ENCODE measurements at places on chromosomes 1 and 21.

- DNase-seq, result no peak
Measured at GRCh38 chr1:209807509-209807908, 1.6 kb upstream of the IRF6 start.

DNA sequence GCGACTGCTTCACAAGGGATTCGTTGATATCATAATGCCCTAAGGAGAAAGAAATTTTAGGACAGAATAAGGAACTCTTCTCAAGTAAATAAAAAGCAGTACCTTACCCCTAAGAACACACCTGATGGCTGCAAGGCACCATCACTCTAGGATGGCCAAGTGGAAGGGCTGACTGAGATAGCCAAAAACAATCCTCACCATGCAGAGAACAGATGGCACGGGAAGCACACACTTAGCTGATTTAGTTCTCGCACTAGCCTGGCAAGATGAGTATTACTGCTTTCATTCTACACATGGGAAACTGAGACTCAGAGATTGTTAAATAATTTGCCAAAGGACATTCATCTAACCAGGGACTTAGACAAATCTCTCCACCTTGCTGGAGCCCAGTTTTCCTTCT is 43.8 kb downstream of the STPG1 start:
- no peak for DNase-seq

- DNase-seq, result no peak
Measured at GRCh38 chr1:53594391-53595180, 135.4 kb downstream of the DMRTB1 start.

GRCh38 chr1:156101880-156102279 is 12.6 kb upstream of the LMNA start:
- DNase-seq, result no peak

GRCh38 chr1:74579425-74579824 is 67.0 kb upstream of the LRRC53 start:
- DNase-seq, result peak; percentile 20

DNA sequence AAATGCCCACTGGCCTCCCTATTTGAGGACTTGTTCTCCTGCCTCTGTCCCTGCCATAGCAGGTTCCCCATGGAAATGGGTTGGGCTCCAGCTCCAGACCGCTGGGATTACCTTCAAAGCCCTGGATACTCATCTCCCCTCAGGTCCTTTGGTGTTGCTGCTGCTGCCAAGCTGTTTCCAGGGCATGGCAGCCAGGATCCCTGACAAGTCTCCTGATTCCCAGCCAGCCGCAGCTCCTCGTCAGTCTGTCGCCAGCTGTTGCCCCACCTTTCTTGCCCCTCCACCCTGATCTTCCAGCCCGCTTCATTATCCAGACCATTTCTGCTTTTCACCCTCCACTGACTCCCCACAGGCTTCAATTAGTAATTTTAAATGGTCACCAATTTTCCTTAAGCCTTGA is 68.3 kb upstream of the KCND3 start:
- no peak for DNase-seq

DNA sequence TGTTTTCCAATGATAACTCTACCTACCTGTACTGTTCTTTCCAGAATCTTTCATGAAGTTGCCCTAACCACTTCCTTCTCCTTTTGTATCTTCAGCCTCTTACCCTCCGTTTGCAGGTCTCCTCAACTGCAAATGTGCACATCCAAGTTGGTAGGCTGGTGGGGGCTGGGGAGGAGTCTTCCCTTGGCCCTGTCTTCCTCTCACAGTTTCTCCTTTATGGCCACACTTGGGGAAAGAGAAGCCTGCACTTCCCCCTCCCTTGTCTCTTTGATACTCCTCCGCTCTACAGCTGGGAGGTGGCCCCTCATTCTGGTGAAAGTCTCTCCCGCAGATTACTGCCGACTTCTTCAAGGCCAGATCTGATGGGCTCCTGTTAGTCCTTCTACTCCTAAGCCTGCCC is 26.9 kb upstream of the GPR88 start:
- no peak for DNase-seq

GRCh38 chr1:80047791-80048190 is 1041.3 kb upstream of the ADGRL4 start:
- DNase-seq, result no peak

DNA sequence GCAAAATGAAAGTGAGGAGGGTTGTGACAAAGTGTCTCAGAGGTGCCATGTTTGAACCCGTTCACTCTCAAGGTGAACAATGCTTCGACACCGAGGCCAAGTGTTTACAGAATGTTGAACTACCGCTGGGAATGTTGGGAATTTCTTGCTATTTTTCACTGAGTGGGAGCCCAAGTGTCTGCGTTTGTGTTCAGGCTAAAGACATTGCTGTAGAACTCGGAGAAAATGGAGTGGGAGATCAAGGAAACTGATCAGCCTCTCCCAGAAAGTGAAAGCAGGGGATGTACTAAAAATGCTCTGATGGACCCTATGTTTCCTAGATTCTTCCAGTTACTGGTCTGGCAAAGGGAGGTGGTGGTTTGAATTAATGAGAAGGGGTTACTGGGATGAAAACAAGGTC is 207.5 kb downstream of the BACH1 start:
- no peak for DNase-seq

- DNase-seq, result no peak
Measured at GRCh38 chr1:903721-904271, 19.9 kb upstream of the SAMD11 start.

GRCh38 chr1:3494321-3495308 is 40.1 kb downstream of the ARHGEF16 start:
- DNase-seq, result no peak

DNA sequence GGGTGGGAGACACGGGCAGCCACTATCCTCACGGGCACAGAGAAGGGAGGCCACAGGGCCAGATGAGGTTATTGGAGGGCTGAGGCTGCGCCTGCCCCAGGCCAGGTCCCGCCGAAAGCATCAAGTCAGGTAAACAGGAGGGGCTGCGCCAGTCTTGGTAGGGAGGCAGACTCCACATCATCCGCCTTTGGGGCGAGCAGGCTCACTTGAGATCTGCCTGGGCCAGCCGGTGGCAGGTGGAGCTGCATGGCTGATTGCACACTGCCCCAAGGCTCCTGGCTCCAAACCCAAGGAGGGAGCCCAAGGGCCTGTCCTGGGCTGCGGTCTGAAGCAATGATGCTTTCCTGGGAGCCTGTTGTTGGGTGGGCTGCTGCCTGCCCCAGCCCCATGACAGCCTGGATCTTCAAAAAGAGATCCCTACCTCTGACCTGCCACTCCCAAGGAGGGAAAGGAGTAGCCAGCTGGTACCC is 4.6 kb downstream of the SMIM1 start:
- DNase-seq, result no peak

GRCh38 chr1:226110249-226111097 is 48.0 kb downstream of the H3-3A start:
- DNase-seq, result peak; percentile 81

- no peak for DNase-seq
Measured at GRCh38 chr1:38991638-38992411, 749 bp downstream of the AKIRIN1 start.

GRCh38 chr21:29145354-29145782 is 14.9 kb downstream of the MAP3K7CL start:
- DNase-seq, result no peak

DNA sequence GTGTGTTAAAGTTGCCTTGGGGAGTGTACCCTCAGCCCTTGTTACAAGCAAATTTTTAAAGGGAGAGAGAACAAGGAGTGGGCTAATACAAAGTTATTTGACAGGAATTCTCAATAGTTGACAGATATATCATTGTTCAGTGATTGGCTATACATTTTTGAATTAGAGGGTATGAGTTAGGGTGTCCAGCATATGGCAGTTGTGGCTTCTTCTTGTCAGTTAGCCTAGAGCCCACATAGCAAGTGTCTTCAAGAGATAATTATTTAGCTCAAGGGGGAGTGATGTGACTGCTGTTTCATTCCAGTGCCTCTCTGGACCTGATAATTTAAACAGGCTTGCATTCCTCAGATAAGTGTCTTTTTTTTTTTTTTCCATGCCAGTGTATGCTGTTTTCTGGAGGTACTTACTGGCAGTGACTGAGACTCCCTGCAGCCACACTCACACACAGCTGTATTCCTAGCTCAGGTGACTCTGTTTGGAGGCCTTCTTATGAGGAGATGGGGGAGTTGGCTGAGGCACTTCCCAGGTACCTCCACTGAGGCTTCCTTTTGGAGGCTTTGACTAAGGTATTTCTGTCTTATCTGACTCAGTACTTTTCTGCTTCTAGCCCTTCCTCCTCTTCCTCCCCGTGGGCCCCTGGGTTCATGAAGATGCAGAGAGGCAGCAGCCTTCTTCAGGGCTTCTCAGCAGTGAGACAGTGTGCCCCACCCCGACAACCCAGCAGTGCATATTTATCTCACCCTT is 32.3 kb downstream of the IVNS1ABP start:
- no peak for DNase-seq

GRCh38 chr1:233627376-233627775 is 13.5 kb downstream of the KCNK1 start:
- no peak for DNase-seq

DNA sequence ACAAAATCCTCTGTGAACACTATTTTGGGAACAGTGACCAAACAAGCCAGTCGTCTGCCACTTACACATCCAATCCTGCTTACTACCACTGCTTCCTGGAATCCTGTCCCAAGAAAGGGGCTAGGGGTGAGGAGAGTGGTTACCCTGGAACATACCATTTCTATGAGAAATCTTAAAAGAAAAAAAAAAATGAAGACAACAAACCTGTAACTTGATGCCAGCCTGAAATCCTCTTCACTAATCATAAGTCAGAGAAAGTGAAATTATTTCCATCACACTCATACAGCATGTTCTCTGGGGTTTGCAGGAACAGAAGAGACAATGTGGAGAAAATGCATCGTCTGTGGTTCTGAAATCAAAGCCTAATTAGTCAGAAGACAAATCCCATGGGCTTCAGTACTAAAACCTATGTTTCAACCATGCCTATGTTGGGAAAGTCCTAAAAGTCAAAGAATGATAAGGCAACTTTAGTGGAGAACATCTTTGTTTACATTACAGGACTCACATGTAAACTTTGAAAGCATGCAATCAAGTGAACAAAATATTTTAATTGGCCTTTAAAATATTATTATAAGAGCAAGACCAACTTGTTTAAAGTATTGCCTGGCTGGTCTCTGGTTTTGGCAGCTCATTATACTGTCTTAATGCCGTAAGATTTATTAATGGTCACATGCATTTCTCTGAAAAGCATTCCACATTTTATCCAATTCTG is 220.7 kb downstream of the LTN1 start:
- DNase-seq, result no peak

GRCh38 chr1:201505503-201505890 is 1.4 kb downstream of the CSRP1 start:
- DNase-seq, result no peak

- no peak for DNase-seq
Measured at GRCh38 chr1:74215229-74215628, 17.2 kb downstream of the FPGT start.

DNA sequence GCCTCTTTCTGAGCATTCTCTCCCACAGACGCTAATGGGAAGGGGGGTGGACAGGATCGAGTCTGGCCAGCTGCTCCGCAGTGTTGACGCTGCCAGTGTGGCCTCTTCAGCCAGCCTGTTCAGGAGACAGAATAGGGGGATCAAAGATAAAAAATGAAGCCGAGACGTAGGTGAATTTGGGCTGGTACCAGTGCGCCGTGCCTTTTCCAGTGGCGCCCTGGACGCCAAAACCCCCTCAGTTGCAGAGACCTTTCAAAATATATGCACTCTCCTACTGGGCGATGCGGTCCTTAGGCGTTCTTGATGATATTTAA is 1.1 kb downstream of the TTC3 start:
- DNase-seq, result no peak

GRCh38 chr1:179709841-179710329 is 33.2 kb upstream of the FAM163A start:
- DNase-seq, result no peak

GRCh38 chr1:160018900-160019299 is 12.9 kb downstream of the PIGM start:
- no peak for DNase-seq

DNA sequence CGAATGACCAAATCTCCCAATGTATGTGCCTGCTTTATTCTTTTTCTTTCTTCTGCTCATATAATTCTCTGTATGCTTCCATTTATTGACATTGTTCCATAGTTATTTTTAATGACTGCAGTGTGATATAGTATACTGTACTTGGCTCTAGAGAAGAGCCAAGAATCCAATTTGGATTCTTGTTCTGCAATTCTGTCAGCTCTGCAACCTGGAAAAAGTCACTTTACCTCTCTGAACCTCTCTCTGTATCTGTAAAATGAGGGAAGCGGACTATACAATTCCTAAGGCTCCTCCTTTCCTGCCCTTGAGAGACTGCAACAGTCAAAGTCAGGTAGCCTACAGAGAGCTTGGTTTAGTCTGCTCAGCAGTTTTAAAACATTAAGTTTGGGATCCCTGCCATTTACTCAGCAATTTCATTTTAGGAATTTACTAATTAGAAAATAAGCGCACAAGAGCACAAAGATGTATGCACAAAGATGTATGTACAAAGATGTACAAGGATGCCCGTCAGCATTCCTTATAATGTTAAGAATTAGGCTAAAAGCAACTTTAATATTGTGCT is 14.7 kb downstream of the DNAJC16 start:
- no peak for DNase-seq

DNA sequence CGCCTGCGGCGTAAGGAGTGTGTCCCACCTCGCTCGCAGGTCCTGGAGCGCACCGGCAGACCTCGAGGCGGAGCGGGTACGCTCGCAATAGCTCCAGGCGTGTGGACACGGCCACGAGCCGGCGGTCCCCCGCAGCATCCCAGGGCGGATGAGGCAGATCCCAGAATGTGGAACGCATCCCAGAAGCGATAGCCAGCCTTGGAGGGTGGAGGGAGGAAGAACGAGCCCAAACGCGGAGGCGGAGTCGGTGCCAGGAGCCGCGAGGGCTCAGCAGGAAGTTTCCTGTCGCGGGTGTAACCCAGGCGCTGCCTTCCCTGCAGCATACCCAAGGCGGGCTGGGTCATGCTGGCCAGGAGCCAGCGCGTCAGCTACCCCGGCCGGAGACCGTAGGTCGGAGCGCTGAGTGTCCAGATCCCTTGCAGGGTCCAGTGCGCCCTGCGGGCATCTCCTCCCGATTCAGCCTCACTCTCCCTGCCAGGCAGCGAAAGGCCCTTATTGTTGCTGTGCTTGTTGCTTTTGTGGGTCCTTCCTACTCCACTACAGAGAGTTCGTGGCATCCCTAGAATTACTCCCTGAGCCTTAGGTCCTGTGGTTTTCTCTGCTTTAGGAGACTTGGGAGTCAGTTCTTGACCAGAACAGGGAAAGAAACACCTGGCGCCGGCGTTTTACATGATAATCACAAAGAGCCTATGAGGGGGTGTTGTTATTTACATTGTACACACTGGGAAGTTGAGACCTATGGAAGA is 27.7 kb downstream of the STYXL2 start:
- DNase-seq, result no peak

DNA sequence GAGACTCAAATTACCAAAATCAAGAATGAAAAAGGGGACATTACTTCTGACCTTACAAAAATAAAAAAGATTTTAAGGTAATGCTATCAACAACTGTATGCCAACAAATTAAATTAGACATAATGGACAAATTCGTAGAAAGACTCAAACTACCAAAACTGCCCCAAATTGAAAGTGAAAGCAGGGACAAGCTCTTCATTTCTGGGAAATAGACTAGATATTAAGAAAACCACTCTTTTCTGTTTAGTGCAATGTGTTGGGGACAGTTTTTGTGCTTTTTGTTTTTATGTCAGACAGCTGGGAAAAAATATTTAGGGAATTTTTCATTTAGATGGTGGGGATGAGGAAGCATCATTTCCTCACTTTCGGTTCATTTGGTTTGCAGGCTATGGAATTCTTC is 4.9 kb upstream of the GBP1 start:
- DNase-seq, result no peak

- DNase-seq, result no peak
Measured at GRCh38 chr1:150110116-150110515, 39.6 kb upstream of the PLEKHO1 start.

Data from GM18507 (cell line).